T-helper 22 cell (primary cell): ENCODE measurements at places on chromosomes 5 and 9.

- DNase-seq, result no peak
These were observed 54.1 kb downstream of the ERMP1 start for GRCh38 chr9:5778805-5779204.

- peak; percentile 59 for DNase-seq
These were observed 70.0 kb downstream of the RXRA start for GRCh38 chr9:134396258-134396742.

- no peak for DNase-seq
These were observed 138.6 kb downstream of the C5orf15 start for GRCh38 chr5:133829786-133830185.

GRCh38 chr5:150672237-150672883, 11.3 kb downstream of the MYOZ3 start:
- no peak for DNase-seq

GRCh38 chr5:89471541-89471940, 588.6 kb upstream of the MEF2C start:
- DNase-seq, result no peak

GRCh38 chr9:117783828-117784227, 79.6 kb downstream of the TLR4 start:
- no peak for DNase-seq

- DNase-seq, result no peak
These were observed 27.7 kb downstream of the HMGCR start for GRCh38 chr5:75364571-75365280.

DNA sequence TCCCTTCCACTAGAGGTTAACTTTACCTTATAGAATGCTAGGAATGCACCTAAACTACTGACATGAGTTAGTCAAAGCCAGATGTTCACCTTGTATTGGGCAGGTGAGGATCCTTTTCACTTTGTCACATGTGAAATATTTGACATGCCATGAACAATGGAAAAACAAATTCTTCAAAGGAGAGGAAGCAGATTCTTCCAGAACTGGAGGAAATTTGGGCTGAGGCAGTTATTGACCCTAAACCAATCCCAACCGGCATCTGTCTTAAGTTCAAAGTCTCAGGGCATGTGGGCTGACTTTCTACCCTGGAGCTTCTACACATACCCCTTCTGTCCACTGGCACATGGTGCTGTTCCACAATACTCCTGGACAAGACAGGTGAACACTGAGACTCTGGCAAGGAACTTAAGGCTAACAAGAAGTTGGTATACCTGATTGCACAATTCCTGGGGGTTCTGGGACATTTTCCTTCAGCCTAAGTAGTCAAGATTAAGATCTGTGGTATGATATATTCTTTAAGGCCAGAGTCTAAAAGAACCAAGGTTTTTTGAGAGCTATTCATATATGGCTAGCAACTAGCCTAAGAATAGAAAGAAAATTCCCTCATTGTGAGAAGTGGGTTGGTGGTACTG, 2.6 kb downstream of the VLDLR start:
- no peak for DNase-seq

DNA sequence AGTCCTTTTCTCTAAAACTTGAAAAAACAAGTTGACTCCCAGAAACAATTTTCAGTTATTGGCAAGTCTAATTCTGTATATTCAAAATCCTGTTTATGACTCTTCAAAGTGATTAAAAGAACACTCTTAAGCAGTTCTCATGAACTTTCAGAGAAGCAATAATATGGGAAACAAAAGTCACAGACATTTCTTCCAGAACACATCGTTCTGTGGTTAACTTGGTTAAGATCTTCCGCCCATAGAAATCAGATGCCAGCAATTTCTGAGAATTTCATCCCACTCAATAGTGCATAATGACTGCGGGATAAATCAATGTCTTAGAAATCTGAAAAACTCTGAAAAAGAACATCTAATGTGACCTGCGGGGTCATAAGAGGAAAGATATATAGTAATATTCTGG, 300.5 kb downstream of the COX7C start:
- no peak for DNase-seq

DNA sequence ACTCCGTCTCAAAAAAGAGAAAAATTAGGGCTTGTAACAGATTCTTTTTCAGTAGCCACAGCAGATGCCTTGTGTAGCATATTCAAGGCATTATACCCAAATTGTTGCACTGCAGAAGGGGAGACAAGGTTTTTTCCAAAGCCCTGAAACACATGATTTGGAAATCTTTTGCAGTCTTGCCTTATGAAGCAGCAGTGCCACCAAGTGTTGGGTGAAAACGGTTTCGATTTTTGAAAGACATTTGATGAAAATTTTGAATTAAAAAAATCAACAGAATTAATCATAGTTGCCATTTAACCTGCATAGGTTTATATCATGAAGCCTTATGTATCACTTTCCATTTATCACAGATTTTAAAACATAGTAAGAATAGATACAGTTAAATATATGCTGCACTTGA, 479.5 kb downstream of the TAF11L14 start:
- no peak for DNase-seq

GRCh38 chr9:75147638-75148037, 59.3 kb downstream of the OSTF1 start:
- no peak for DNase-seq

GRCh38 chr9:36392489-36392888, 7.6 kb downstream of the RNF38 start:
- DNase-seq, result no peak

GRCh38 chr9:36328798-36329411, 70.7 kb upstream of the GNE start:
- DNase-seq, result peak; percentile 5

DNA sequence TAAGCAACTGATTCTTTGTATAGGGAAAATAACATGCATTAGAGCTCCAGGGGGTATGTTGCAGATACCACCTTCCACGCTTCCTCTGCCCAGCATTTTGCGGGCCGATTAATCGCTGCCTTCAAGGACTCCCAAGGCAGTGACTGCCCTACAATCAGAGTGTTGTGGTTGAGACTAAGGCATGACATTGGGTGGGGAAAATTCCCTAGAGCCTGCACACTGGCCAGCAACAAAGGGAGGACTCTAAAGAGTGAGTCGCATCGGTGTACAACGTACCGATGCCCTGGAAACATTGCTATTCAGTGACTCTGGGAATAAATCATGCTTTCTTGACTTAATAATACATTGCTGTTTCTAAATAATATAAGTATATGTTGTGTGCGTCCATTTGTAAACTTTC, 119.7 kb downstream of the ZNF462 start:
- DNase-seq, result no peak
